H9 (cell line): ENCODE measurements at places on chromosomes 12 and 14. TPM values are rescaled to one million over a fixed set of nuclear protein-coding genes. Genes with fewer than 3 reads are reported as not detected.

The NTN4 gene
- 0.13 and 0.17 TPM in 2 replicates for total RNA-seq

DNA sequence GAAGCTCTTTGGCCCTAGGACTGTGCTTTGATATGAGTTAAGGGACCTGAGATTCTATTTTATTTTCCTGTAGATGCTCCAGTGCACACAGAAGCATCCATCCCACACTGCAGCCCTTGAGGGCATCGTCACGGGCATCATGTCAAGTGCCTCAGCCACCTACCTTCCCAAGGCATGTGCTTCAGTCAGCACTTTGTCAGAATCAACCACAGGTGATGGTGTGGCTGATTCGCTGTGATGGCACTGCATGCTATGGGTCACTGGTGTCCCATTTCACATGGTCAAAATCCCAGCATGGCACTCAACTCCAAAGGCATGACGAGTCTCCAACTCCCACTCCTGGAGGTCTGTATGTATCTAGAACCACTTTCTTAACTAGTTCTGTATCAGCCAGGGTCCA lies 100.8 kb downstream of the AACS start:
- H3K36me3 ChIP-seq: 0 out of 3 replicates have a peak, but pooled peaks cover 1% of the 10 kb centered on the region
- no peaks in the 10 kb centered on the region for H3K4me1 ChIP-seq
- no peak overlapping the region for H3K27ac ChIP-seq
- no peak overlapping the region for H3K4me3 ChIP-seq

DNA sequence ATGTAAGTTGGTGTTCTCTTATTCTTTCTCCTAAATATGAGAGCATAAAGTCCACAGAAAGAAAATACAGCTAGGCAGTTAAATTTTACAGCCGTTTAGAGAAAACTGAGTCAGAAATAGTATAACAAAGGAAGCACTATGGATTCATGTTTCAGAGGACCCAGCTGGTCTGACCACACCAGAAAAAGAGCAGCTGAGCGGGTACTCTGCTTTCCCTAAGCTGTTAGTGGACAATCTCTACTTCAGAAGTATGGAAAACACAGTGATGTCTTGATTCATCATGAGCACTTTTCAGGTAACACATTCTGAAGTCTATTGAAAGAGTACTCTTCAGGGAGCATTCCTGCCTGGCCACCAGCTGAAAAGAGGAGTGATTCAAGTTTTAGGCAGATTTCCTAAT lies 12.4 kb downstream of the PPM1H start:
- no peak for DNase-seq
- H3K36me3 ChIP-seq: no peaks in the 10 kb centered on the region
- H3K27me3 ChIP-seq: no peaks in the 10 kb centered on the region
- peaks cover 2% of the 10 kb centered on the region; the same call in 1 of the 2 replicates for H3K4me1 ChIP-seq
- no peak overlapping the region for H3K27ac ChIP-seq
- no peak overlapping the region for H3K4me3 ChIP-seq

The GALNT16 gene
- total RNA-seq: 2.3 and 3.0 TPM in 2 replicates

The PROX2 gene
- total RNA-seq: not detected in 2 replicates

The SPTB gene
- 2.3 and 3.1 TPM in 2 replicates for total RNA-seq

The GPR84 gene
- not detected in 2 replicates for total RNA-seq

The PRB2 gene
- not detected in 2 replicates for total RNA-seq

GRCh38 chr12:84874125-84874824 lies 38.3 kb downstream of the SLC6A15 start:
- H3K36me3 ChIP-seq: no peaks in the 10 kb centered on the region
- no peaks in the 10 kb centered on the region for H3K27me3 ChIP-seq
- no peak for DNase-seq
- no peaks in the 10 kb centered on the region for H3K4me1 ChIP-seq
- no peak overlapping the region for H3K27ac ChIP-seq
- H3K4me3 ChIP-seq: no peak overlapping the region

The PAX9 gene
- total RNA-seq: not detected in 2 replicates

DNA sequence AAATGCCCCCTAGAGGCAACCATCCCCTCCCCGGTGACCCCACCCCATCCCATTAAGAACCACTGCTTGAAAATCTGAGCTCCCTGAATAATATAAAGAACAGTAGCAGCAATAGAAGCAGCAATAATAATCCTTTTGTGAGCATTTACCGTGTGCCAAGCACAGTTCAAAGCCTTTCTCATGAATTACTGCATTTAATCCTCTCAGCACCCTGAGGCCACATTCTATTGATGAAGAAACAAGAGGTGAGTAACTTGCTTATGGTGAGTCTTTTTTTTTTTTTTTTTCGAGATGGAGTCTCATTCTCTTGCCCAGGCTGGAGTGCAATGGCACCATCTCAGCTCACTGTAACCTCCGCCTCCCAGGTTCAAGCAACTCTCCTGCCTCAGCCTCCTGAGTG lies 65.0 kb downstream of the KCNK10 start:
- no peak for DNase-seq
- H3K36me3 ChIP-seq: no peaks in the 10 kb centered on the region
- no peaks in the 10 kb centered on the region for H3K4me1 ChIP-seq
- H3K4me3 ChIP-seq: no peak overlapping the region
- H3K27ac ChIP-seq: no peak overlapping the region

DNA sequence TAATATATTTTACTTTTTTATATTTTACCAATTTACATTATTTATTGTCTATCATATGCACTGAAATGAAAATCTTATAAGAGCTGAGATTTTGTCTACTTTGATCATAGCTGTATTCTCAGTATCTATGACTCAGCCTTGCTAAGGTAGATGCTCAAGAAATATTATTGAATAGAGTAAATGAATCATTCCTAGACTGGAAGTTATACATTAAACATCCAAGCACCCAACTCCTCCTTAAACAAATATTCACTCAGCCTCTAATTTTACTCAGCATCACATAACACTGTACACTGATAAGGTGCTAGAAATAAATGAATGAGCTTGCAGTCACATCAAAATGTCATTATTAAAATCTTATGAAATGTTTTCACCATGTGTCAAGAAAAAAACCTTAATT lies 1424.9 kb downstream of the LRFN5 start:
- no peaks in the 10 kb centered on the region for H3K4me1 ChIP-seq
- H3K36me3 ChIP-seq: no peaks in the 10 kb centered on the region
- H3K4me3 ChIP-seq: no peak overlapping the region
- no peak for DNase-seq

The RNASE11 gene
- total RNA-seq: not detected in 2 replicates

DNA sequence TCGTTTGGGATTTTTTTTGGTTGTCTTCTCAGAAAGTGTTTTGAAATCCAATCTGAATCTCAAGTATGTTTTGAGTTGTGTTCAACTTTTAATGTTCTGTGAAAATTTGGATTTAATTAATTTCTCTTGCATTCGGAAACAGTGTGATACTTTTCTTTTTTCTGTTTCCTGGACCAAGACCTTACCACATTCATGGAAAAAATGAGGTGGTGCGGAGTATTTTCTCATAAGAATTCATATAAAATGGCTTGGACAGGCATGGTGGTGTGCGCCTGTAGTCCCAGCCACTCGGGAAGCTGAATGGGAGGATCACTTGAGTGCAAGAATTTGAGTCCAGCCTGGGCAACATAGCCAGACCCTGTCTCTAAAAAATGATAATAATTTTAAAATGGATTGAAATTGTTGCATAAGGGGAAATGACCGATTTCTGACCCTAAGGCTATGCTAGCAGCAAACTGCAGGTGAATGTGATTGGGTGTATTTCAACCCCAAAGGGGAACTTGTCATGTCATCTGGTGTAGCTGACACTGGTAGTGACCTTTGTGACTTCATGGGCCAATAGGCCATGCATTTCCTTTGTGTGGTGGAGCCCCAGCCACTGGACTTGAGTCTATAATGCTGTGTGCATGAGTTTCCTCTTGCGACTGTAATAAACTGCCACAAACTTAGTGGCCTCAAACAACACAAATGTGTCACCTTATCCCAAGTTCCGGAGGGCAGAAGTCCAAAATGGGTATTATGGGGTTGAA lies 123.5 kb upstream of the RFLNA start:
- peaks cover 10% of the 10 kb centered on the region for H3K36me3 ChIP-seq
- H3K27ac ChIP-seq: no peak overlapping the region
- H3K4me1 ChIP-seq: no peaks in the 10 kb centered on the region
- no peak for DNase-seq

- no peak overlapping the region for H3K4me3 ChIP-seq
- H3K36me3 ChIP-seq: no peaks in the 10 kb centered on the region
- H3K27me3 ChIP-seq: no peaks in the 10 kb centered on the region
- H3K27ac ChIP-seq: no peak overlapping the region
- DNase-seq: no peak
Measured at GRCh38 chr12:81137801-81138200, 59.9 kb downstream of the ACSS3 start.

The PLEKHD1 gene
- 0.29 and 0.37 TPM in 2 replicates for total RNA-seq
